ENCODE measurements at places on chromosomes 1 and 21. TPM values are rescaled to one million over a fixed set of nuclear protein-coding genes. Genes with fewer than 3 reads are reported as not detected.

DNA sequence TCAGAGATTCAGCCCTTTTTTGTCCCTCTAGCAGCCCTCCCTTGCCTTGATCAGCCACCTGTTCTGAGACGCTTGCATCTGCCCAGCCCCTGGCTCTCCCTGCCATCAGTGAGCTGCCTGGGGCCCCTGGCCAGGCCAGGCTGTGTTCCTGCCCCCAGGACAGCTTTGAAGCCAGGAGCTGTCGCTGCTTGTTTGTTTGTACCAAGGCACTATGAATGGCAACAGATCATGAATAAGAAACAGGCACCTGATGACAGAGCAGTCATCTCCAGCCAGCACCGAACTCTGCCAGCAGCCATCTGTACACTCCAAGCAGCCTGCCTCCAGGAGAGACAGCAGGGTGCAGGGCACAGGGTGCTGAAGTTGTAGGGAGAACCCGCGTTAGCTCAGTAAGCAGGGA lies 8.1 kb upstream of the VWA5B1 start:
- no peak for DNase-seq

DNA sequence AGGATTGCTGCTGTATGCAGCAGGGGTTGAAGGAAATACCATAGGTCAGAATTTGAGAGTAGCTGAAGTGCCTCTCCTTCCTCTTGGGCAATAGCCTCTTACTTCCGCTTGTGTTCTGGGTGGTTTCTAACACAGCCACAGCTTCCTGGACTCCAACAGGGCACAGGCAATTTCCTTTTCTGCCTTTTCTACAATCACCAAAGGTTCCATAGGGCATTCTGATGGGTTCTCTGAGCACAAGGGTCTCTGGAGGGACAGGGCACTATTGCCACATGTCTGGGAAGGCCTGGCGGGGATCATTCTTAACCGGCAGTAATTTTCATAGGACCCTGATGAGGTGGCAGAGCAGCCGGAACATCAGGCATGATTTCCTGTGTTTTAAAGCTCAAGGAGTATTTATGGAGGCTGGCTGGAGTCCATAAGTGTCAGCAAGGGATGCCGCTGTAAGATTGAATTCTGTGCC lies 5.5 kb upstream of the AGTRAP start:
- no peak for DNase-seq

The OR6N1 gene
- polyA plus RNA-seq: not detected

The CD1D gene
- polyA plus RNA-seq: not detected
